Left lobe of liver (tissue), 2 donors: ENCODE measurements at places on chromosomes 16 and 17. TPM values are rescaled to one million over a fixed set of nuclear protein-coding genes. Genes with fewer than 3 reads are reported as not detected.

DNA sequence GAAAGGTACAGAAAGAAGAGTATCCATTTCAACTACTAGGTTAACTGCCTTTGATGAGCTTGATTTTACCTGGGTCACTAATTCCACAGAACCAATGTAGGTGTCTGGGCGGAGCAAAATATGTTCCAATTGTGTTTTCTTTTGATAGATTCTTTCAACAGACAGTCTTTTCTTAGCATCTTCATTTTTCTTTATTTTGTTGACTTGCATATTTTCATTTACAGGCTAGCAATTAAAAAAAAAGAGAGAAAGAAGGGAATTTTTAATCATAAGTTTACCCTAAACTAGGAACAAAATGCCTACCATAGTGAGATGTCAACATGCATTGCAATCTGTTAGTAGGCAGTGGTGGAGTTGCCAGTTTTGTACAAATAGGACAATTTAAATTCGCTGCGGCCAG lies 1.0 kb downstream of the TOP2A start:
- DNase-seq: no peak

DNA sequence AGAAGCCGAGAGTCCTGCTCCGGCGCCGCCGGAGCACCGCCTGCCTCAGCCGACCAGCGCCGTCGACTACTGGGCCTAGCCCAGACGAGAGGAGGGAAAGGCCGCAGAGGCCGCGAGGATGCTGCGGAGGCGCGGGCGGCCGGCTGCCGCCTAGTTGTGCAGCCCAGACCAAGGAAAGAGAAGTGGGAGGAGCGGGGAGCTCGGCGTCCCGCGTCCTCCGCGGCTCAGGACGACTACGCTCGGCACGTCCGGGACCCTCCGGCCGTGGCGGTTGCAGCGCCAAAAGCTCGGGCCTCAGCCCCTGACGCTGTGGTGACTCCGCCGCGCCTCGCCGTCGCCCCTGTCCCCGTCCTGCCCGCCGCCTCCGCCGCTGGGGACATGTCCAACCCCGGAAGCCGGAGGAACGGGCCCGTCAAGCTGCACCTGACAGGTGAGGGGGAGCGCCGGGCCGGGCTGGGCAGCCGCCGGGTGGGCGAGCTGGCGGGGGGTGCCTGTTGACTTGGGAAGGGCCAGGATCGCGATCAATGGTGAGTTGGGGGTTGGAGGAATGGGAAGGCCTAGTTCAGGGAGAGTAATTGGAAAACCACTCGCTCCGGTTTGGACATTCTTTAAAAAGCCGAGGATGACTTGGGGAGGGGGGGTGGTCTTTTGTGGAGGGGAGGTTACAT lies 37.7 kb downstream of the RNF135 start:
- peak; percentile 61 for DNase-seq

BRIP1 gene
- total RNA-seq: 1.2 TPM

TBX2 gene
- total RNA-seq: 7.4 TPM

DCXR gene
- 1,477 TPM for total RNA-seq
